ENCODE measurements at places on chromosomes 4 and X.

DNA sequence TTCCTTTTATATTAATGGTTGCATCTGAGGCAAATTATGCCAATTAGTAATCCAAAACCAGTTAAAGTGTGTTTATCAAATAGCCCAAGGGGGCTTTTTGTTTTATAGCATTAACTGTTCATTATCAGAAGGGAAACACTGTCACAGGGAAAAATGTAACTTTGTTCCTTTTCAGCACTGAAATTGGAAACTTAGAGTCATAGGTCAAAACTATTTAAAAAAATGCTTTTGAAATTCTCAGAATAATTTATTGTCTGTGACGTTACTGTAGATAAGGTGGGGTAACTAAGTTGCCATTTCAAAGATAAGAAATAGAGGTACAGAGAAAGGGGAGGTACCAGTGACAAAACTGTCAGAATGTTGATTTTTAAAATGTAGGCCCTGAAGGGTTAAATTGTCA lies 129.3 kb downstream of the AKAP4 start:
- DNase-seq, result no peak

DNA sequence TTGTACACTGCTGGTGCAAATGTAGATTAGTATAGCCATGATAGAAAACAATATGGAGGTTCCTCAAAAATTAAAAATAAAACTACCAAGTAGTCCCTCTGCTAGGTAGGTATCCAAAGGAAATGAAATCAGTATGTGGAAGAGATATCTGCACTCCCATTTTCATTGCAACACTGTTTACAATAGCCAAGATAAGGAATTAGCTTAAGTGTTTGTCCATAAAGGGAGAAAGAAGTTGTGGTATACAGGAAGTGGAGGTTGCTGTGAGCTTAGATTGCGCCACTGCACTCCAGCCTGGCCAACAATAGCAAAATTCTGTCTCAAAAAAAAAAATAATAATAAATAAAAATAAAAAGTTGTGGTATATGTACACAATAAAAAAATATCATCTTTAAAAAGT lies 325.0 kb upstream of the EMCN start:
- DNase-seq, result no peak

GRCh38 chrX:94977562-94977961 lies 1303.6 kb downstream of the FAM133A start:
- no peak for DNase-seq

GRCh38 chrX:107829878-107830277 lies 4.2 kb downstream of the MID2 start:
- no peak for DNase-seq

- no peak for DNase-seq
Observed at GRCh38 chrX:136214551-136214950, 36.6 kb downstream of the MAP7D3 start.

DNA sequence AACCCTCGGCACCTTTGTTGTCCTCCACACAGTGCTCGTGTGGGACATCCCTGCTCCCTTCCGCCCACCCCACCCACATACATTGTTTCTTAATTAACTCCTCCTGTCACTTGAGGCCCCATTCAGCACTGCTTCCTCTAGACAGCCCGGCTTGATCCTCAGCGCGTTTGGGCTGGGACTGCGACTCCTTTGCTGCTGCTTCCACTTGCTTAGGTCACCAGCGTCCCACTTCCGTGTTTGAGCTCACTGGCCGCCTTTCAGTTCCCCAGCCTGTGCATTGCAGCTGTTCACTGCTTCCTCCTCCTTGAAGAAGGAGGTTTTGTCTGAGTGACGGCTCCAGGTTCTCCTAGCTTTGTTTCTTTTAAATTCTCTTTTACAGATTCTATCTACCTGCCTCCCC lies 16.1 kb downstream of the RNF4 start:
- DNase-seq, result peak; percentile 44

DNA sequence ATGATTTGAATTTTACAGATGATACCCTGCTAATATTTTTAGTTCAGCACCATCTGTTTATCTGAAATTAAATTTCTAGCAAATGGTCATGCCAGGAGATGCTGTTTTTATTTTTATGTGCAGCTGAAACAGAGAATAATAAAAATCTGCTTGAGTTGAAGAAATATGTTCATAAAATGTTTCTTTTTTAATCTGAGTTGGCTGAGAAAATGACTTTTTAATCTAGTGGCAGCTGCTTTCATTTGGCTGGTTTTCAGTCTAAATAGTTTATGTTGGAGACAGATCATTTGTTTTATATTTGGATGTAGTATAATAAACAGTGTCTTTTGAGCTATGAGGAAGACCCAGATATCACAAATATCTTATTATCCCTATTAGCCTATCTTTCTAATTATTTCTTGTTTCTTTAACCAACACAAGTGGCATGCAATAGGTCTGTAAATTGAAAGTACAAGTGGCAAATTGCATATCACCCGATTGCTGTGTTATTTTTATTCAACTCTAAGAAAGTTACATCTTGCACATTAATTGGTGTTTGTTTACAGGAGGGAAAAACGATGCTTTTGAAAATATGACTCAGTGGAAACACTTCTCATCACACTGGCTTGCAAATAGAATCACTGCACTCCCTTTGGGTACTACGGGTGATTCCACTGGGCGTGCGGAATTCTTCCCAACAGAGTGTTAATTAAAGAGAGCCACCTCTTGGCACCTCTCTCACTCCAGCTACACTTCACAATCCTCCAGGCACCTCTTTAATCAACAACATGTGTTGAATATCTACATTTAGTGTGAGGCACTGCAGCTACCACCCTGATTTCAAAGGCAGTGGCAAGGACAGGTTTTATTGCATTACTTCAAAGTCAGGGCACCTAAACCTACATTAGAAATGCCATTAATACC lies 51.7 kb upstream of the AP1S2 start:
- DNase-seq, result no peak

GRCh38 chrX:97389761-97390192 lies 506.1 kb downstream of the RPA4 start:
- DNase-seq, result no peak

DNA sequence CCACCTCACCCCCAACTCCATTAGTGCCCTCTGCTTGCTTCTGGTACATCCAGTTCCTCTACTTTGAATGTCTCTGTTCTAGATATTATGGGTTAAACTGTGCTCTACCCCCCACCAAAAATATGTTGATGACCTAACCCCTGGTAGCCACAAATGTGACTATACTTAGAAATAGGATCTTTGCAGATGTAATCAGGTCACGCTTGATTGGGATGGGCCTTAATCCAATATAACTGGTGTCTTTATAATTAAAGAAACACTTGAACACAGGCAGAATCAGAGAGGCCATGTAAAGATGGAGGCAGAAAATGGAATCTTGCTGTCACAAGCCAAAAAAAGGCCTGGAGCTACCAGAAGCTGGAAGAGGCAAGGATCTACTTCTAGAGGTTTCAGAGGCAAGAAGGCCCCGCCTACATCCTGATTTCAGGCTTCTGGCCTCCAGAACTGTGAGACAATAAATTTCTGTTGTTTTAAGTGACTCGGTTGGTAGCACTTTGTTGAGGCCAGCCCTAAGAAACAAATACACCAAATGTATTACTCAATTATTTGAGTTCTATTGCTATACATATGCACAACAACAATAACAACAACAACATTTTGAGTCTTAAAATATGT lies 220.0 kb downstream of the PPP3CA start:
- no peak for DNase-seq

DNA sequence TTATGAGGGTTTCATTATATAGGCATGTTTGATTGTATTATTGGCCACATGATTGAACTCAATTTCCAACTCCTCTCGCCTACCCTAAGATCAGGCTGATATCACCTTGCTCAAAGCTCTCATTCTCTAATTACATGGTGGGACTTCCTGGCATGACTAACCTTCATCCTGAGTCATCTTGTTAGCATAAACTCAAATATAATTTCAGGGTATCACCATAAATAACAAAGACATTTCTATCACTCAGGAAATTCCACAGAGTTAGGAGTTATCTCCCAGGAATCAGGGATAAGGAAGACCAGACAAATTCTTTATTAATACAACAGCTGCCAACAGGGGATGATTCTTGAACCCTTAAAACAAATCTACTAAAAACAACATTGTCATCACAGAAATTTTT lies 90.7 kb downstream of the NDST3 start:
- DNase-seq, result no peak

GRCh38 chrX:28998609-28999135 lies 411.4 kb downstream of the IL1RAPL1 start:
- DNase-seq, result no peak

DNA sequence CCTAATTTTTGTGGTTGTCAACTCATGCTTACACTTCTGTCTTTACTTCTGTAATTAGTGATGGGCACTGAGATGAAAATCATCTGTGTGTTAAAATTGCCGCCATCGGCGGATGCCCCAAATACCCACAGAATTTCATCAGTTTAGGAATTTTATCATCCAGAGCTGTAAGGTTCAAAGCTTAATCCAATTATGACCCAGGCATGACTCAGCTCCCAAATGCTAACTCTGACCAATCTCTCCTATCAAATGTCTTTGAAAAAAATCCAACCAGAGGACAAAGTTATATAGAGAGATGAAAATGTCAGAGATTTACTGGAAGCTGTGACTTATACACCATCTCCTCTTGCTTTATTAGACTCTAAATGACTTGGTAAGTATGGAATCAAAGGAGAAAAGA lies 1048.7 kb upstream of the PRKX start:
- DNase-seq, result no peak

DNA sequence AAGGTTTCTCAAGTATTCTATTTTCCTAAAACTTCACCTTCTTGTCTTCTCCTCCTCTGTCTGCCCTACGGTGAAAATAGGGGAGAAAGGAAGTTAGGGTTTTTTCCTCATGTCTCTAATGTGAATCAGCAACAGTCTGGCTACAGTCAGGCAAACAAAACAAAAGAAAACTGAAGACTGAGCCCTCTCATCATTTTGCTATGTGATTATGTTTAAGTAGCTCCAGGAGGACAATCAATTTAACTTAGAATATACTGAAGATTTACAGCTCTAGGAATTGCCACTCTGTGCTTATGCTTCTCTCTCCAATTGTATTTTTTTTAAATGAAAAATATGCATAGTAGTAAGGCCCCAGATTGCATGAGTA lies 316.2 kb downstream of the GPAT3 start:
- no peak for DNase-seq

DNA sequence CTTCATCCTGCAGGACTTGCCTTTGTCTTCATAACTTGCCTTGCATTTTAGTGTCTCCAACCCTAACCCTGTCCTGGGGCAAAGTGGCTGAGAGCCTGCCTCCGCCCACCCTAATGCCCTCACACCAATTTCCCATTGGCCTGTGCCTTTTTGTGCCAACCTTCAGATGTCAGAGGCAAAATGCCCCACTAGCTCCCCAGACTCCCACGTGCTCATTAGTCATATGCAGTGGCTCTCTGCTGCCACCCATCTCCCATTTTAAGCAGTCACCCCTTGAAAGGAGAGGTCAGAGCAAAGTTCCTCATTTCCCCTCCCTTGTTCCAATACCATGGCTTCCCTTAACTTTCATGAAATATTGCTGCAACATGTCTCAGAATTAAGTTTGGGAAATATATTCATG lies 74.8 kb upstream of the PASD1 start:
- no peak for DNase-seq

GRCh38 chr4:98959411-98959810 lies 30.5 kb upstream of the EIF4E start:
- DNase-seq, result no peak

- no peak for DNase-seq
Observed at GRCh38 chr4:42845586-42845985, 46.9 kb upstream of the GRXCR1 start.

GRCh38 chrX:10467793-10468192 lies 152.6 kb downstream of the MID1 start:
- no peak for DNase-seq

- DNase-seq, result no peak
Observed at GRCh38 chr4:155615081-155615887, 51.4 kb upstream of the GUCY1A1 start.

DNA sequence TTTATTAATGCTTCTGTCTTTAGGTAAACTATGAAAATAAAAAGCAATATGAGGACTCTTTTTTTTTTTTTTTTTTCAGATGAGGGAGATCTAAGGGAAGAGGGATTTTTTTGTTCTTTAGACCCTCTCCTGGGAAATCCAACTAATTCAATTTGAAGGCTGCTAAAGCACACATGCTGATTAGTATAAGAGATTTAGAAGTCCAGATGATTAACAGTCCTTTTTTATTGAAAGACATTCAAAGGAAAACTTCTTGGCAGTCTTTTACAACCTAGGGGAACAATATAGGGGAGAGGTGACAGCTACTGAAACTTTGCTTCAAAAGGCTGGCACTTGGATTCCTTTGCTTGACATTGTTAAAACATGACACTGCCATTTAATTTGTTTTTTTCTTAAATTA lies 602.5 kb downstream of the RAPGEF2 start:
- no peak for DNase-seq

DNA sequence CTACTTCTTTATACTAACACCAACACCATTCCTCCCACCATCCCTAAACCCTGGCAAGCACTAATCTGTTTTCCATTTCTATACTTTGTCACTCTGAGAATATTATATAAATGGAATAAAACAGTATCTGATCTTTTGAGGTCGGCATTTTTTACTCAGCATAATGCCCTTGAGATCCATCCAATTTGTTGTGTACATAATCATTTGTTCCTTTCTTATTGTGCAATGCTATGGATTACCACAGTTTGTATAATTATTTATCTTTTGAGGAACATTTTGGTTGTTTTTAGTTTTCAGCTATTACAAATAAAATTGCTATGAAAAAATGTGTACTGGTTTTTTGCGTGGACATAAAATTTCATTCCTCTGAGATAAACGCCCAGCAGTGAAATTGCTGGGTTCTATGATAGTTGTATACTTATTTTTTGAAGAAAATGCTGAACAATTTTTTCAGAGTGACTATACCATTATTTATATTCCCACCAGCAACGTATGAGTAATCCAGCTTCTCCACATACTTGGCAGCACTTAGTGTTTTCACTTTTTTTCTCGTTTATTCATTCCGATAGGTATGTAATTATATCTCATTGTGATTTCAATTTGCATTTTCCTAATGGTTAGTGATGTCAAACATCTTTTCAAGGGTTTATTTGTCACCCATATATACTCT lies 154.3 kb upstream of the DCAF8L1 start:
- DNase-seq, result no peak

- no peak for DNase-seq
Observed at GRCh38 chrX:150476164-150476699, 92.2 kb upstream of the MTM1 start.

DNA sequence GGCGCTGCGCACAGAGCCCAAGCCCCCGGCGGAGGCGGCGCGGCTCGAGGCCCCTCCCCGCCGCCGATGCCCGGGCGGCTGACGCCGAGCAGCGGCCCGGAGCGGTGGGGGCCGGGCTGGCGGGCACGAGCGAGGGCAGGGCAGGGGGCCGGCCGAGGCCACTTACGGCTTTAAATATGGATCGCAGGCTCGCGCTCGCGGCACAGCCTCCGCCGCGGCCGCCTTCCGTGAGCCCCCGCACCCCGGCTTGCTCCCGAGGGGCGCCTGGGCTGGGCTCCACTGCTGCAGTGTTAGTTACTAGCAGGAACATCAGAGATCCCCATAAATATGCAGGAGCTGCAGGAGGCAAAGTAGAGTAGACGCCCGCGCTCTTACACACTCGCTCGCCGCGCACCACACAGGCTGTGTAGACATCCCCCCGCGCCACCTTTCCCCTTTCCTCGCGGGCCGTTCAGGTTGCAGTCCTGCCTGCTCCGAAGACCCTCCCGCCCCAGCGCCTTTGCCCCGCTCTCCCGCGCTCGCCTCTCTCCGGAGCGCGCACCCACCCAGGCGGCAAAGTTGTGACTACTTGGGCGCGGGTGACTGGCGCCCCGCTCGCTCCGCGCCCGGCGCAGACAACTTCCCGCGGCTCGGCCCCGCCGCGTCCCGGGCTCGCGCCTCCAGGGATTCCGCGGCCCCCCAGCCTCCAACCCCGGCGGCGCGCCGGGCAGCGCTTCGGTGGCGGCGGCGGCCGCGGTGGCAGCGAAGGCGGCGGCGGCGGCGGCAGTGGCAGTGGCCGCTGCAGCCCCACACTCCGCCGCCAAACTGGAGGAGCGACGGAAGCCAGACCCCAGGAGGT lies 152.0 kb upstream of the SLC4A4 start:
- DNase-seq, result no peak
